Stimulated activated CD4-positive, alpha-beta T cell treated with anti-CD3 and anti-CD28 coated beads, Interleukin-2, amount 100 ng/mL, for 24 hours (primary cell): ENCODE measurements at places on chromosomes 5 and 9.

- DNase-seq: no peak
Observed at GRCh38 chr5:38032149-38032548, 192.3 kb upstream of the GDNF start.

DNA sequence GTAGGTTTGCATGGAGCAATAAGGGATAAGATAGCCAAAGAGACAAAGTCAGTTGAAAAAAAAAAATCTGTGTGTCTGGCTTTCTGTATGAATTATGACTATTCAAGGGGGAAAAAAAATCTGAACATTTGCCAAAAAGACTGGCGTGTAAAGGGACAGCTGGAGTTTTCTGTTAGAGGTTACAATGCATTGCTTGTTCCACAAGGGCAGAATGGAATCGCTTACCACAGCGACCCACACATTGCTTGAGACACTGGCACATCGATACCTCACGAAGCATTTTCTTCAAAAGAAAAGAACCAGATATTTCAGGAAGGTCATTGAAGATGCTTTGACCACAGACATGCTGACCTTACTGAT lies 327.8 kb downstream of the TMEM167A start:
- DNase-seq: no peak

GRCh38 chr5:179913461-179913860 lies 5.8 kb upstream of the TBC1D9B start:
- DNase-seq: no peak

- no peak for DNase-seq
Observed at GRCh38 chr5:177310757-177311391, 824 bp downstream of the MXD3 start.
